ENCODE measurements at places on chromosomes 5 and 9.
A peak's percentile ranks its signal among the peaks of the same experiment; 100 is the strongest.

- peak; percentile 22 for DNase-seq
Observed at GRCh38 chr9:136170006-136170901, 34.7 kb downstream of the LHX3 start.

GRCh38 chr5:115379622-115380344 is 83.3 kb upstream of the CCDC112 start:
- DNase-seq = peak; percentile 31

DNA sequence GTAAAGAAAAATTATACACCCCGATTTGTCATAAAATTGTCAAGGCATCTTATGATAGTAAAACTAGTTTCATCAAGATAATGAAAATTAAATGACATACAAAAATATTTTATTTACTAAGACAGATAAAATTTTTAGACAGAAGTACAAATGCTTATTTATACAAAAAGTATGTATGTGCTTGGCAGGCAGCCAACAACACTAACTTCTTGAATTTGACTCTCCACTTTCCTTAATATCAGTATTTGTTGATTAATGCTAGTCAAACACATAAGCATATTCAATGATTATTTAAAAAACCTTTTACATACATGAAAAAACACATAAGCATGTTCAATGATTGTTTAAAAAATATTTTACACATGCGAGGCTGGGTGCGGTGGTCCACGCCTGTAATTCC is 1079.9 kb upstream of the CDH6 start:
- no peak for DNase-seq

DNA sequence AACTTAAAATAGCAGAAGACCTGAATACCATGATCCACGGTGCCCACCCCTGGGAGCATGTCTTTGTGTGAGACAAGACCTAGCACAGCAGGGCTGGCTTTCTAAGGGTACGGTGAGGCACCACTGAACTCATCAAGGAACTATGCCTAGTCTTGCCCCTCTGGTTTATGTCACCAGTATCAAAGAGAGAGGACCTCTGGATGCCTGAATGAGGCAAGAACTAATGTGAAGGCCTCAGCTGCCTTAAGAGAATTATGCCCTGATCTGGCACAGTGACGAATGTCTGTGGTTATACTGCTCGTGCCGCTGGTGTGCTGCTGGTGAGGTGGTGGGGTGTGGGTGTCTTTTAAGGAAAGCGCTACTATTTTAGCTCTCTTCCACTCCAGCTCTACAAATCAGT is 23.0 kb downstream of the NREP start:
- DNase-seq = peak; percentile 92

- no peak for DNase-seq
Observed at GRCh38 chr5:139904566-139904815, 108.9 kb downstream of the PSD2 start.

DNA sequence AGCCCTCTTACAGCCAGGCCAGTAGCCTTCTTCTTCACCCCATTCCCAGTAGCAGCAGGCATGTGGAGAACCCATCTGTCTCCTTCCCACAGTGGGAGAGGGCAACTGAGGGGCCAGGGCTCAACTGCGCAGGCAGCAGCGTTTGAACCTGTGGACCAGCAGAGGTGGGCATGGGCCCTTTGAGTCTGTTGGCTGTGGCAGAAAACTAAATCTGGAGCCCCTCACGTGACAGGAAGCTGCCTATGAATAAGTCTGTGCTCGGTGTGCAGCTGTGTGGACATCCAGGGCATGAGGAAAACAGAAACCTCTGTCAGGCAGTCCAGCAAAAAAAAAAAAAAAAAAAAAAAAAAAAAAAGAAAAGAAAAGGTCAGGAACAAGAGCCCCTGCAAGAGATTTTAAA is 189.2 kb upstream of the NR3C1 start:
- peak; percentile 27 for DNase-seq

- peak; percentile 15 for DNase-seq
Observed at GRCh38 chr5:122775550-122776542, 966 bp downstream of the SNX2 start.

DNA sequence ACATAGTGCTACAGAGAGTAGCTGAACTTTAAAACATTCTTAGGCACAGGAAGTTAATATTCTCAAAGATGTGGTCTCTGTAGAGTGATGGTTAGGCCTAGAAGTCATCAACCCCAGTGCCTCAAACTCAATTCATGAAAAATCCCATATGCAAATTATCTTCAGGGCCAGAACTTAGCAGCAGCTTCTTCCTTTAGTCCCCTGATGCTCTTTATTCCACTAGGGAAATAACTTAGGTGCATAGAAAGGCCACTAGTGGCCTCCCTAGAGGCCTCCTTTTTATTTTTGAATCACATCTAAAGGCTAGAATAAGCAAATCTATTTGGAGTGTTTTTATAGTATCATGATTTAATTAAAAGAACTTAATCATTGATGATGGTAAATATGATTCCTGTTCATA is 88.3 kb downstream of the GIN1 start:
- no peak for DNase-seq

DNA sequence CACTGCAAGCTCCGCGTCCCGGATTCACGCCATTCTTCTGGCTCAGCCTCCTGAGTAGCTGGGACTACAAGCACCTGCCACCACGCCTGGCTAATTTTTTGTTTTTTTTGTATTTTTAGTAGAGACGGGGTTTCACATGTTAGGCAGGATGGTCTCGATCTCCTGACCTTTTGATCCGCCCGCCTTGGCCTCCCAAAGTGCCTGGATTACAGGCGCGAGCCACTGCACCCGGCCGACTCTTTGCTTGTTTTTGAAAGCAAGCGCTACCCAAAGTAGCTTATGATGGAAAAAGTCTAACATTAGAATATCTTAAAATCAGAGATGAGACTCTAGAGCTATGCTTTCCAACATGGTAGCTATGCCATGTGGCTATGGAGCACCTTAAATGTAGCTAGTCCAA is 585.5 kb upstream of the ITGA1 start:
- DNase-seq = no peak

DNA sequence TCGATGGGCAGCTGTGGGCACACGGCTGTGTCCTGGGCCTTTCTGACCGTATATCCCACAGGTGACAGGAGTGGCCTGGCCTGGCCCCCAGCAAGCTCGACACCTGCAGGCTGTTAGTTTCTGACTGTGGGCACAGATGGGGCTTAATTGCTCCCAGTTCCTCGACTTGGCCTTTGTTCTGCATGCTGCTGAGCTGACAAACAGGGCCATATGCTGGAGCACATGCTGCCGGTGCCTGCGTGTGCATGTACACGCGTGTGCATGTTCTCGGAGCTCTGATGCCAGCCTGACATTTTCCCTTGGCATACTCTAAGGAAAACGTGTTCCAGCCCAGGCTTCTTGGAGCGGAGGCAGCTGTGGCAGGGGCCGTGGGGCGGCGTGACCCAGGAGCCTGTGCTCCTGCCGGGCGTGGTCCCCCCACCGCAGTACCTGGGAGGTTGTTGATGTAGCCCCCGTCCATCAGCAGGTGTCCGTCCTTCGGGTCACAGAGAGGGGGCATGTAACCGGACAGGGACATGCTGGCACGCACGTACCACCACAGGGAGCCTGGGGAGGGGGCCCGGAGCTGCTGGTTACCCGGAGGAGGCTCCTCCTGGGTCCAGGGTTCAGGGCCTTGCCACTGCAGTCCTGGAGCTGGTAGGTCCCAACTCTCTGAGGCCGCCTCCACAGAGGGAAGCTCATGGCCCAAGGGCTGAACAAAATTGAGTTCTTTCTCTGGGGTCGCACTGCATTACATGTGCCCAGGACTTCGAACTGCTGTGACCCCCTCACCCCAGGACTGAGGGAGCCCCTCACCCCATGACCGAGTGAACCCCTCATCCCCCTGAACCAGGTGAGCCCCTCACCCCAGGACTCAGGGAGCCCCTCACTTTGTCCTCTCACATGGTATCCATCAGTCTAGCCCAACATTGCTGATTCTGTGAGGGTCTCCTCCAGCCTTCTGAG is 4.1 kb upstream of the NSMF start:
- DNase-seq = no peak

GRCh38 chr5:142426129-142427014 is 101.6 kb upstream of the SPRY4 start:
- no peak for DNase-seq

GRCh38 chr9:97966493-97966892 is 16.6 kb upstream of the ANP32B start:
- no peak for DNase-seq

GRCh38 chr9:75102177-75102790 is 14.0 kb downstream of the OSTF1 start:
- no peak for DNase-seq

GRCh38 chr9:133371261-133371711 is 4.6 kb downstream of the SURF4 start:
- DNase-seq = no peak

GRCh38 chr9:89532944-89533343 is 35.0 kb upstream of the SEMA4D start:
- DNase-seq = no peak

DNA sequence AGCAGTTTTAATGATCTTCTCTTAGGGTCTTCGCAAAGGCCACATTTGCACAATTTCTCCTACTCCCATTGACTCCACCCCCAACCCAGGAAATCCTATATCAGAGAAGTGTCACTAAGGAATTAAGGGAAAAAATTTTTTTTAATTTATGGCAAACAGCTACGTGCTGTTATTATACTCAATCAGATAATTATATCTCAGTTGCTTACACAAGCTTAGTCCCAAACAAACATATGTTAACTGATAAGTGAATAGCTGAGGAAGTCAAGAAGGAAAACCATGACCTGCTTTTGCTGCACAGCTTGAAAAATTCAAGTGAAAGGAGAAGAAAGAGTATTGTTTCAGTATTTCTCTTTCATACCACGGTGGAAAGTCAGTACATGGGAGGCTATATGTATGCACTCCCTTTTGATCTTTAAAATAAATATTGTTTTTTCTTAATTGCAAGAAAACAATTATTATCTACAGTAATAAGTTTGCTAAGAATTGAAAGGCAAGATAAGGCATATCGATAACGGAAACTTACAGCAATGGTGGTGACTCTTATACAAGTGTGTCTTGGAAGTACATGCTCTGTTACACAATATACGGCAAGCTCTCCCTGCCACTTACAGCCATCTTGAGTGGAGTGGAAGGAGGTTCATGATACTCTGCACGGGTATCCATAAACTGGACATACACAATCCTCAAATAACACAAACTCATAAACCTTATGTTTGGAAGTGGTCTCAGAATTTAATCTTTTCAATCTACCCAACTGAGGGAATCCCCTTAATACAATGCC is 167.9 kb upstream of the FREM1 start:
- DNase-seq = no peak

- no peak for DNase-seq
Observed at GRCh38 chr5:82386576-82386975, 108.4 kb upstream of the RPS23 start.

DNA sequence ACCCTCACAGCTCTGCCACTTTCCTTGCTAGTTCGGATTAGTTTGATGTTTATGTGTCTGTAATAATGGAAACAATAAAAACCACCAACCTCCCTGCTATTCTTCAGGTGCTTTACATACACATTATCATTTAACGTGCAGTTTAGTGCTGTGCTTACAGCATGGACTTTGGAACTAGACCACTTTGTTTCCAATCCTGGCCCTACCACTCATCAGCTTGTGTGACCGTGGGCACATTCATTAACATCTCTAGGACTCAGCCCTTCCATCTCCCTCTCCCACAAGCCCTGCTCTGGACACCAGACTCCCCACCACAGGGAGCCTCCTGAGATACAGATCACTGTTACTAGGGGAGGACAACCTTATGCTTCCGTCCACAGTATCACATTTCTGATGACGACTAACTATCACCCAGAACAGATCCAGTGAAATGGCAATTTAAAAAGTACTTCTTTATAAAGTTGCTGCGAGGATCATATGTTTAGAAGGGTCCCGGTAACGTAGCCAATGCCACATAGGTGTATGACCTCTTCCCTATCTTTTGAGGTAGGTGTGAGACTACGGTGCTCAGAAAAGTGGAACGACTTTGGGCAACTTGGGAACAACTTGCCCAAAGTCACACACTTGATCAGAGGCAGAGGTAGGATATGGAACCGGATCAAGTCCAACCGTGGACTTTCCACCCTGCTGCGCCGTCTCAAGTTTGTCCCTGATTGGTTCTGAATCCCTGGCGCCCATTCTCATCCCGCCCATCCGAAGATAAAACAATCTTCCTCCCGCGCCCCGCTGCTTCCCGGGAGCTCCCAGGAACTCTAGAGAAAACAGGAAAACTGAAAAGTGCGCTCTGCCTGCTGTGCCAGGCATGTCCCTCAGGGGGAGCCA is 132.4 kb upstream of the NIPBL start:
- DNase-seq = peak; percentile 89

DNA sequence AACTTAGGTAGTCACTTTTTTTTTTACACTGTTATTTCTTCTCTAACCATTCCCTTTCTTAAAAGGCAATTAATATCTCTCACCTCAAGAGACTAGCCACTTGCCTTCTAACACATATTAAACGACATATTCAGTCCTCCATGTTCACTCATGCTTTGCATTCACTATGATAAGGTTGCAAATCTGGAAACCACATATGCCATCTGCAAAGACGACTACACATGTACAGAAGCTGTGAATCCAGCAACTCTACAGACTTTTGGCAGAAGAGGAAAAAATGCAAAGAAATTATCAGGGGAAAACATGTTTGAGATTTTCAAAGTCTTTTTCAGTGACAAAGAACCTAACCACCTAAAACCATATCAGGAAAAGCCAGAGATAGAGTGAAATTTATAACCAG is 112.1 kb downstream of the EPB41L4A start:
- DNase-seq = no peak

- DNase-seq = no peak
Observed at GRCh38 chr5:77741608-77742007, 34.5 kb downstream of the TBCA start.

- no peak for DNase-seq
Observed at GRCh38 chr9:131426545-131426944, 32.7 kb downstream of the PRRC2B start.

DNA sequence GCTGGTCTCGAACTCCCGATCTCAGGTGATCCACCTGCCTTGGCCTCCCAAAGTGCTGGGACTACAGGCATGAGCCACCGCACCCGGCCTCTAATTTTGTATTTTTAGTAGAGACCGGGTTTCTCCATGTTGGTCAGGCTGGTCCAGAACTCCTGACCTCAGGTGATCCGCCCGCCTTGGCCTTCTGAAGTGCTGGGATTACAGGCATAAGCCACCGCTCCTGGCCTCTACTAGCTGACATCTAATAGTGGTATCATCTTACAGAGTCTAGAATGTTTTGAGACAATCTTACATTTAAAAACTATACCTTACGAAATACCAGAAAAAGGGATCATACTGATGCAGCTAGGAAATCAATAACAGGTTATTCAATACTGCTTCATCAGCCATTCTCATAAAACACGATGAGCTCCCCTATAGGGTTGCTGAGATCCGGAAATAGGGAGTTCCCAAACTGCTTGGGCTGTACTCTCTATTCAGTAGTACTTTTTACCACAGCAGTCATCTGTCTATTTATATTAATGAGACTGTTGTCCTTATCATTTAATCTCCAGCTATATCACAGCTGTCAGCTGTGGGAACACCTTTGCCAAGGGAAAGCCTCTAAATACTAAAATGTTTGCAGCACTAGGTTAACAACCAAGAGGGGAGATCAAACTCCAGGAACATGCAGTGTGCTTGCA is 8.1 kb upstream of the UBE2D2 start:
- DNase-seq = no peak
